ENCODE measurements at places on chromosomes 7 and 10.

DNA sequence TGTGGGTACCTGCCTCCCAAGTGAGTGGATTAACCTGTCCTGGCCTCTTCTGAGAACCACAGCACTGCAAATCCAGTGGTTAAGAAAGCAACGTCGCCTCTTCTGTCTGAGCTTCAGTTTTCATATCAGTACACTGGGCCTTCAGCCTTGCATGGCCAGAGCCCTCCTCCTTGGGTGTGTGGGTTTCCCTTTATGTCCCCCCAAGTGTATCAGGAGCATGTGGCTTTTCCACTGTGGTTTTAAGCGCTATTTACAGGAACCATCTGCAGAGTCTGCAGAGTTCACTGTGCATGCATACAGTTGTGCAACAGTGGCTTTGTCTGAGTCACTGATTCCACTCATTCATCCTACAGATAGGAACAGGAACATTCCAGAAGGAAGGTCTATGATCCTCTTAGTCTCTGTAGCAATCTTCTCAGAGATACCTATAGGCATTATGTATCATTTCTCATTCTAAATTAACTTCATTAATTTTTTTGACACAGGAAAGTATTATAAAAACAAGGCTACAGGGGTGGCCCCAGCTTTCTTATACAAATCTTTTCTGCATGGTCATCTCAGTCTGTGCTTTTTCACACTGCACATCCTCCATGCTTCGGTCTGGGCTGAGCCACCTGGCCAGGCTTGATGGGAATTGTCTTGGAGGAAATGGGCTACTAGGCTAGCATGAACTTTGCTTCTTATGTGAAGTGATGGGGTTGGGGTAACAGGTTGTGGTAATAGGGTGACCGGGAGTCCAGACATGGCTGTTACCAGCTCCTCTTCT is 17.1 kb downstream of the MBL2 start:
- no peak for DNase-seq

DNA sequence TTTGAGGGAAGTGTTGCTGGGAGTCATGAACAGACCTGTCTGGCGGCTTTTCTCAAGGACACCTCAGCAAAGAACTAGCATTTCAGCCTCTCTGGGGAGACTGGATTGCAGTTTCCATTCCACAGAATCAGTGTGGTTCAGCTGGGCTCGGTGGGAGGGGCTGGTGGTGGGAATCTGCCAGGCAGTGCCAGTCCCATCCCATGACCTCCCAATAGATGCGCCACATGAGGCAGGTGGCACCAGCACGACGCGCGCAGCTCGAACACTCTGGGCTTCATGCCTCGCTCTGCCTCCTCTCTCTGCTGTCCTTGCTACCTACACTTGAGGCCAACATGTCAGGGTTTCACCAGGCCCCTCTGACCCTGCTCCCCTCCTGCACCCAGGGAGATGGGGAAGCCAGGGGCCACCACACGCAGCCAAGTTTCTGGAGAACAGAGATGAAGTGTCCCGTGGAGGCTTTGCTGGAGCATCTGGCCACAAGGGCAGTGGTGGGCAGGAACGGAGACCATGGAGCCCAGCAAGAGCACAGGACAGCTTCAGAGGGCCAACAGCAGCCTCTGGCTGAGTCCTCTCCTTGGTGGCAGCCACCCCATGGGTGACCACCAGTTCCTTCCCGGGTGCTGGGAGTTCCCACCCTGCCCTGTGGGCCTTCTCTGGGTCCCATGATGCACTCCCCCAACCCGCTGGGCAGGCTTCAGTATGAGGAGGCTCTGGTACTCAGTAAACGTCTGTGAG is 2.3 kb downstream of the NACAD start:
- DNase-seq, result no peak

- peak; percentile 65 for DNase-seq
Observed at GRCh38 chr7:126635545-126635944, 617.2 kb downstream of the GRM8 start.

- DNase-seq, result peak; percentile 89
Observed at GRCh38 chr7:1412322-1413261, 46.7 kb downstream of the MICALL2 start.

GRCh38 chr7:28661826-28662595 is 249.7 kb downstream of the CREB5 start:
- DNase-seq, result no peak

GRCh38 chr10:124204726-124205125 is 111.3 kb upstream of the CHST15 start:
- DNase-seq, result no peak

- DNase-seq, result no peak
Observed at GRCh38 chr10:102781921-102782557, 38.3 kb downstream of the WBP1L start.

GRCh38 chr7:142956951-142957623 is 5.1 kb downstream of the KEL start:
- no peak for DNase-seq

GRCh38 chr10:18476076-18476647 is 175.2 kb downstream of the NSUN6 start:
- no peak for DNase-seq

DNA sequence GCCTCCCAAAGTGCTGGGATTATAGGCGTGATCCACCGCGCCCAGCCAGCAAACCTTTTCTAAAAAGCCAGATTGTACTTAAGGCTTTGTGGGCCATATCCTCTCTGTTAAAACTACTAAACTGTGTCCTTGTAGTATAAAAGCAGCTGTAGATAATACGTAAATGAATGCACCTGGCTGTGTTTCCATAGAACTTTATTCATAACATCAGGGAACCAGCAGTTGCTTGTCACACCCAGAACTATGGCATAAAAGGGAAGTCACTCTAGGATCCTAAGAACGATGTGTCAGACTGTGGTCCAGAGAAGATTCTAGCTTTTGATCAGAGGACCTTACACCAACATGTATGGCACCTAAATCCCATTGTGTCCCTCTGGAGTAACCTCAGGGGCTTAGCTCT is 63.0 kb downstream of the DENND2A start:
- no peak for DNase-seq

DNA sequence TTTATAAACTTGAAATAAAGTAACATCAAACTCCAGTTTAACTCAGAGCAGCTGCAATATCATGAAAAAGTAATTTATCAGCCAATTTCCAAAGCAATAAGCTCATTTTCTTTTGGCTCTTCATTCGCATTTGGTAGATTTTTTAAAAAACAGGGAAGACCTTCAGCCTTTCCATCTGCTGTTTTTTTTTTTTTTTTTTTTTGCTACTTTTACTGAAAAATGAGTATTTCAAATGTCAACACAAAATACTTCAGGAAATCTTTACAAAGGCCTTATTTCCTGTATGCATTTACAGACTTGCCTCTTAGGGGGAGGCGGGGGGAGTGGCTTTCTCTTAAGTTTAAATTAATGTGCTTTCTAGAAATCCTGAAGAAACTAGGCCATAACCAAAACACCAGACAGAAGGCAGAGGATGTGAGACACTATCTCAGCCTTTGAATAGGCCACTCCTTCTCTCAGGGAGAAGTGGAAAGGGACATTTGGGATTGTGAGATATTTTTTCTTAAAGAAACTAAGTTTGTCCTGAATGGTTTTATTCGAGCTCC is 91.8 kb downstream of the COL28A1 start:
- no peak for DNase-seq

- no peak for DNase-seq
Observed at GRCh38 chr7:39464350-39465054, 101.7 kb upstream of the YAE1 start.

GRCh38 chr7:4010923-4011656 is 671.0 kb upstream of the FOXK1 start:
- DNase-seq, result no peak
